ENCODE measurements at places on chromosomes 7 and 10. TPM values are rescaled to one million over a fixed set of nuclear protein-coding genes. Genes with fewer than 3 reads are reported as not detected.

The OGDH gene
- 64.2 TPM for total RNA-seq

DNA sequence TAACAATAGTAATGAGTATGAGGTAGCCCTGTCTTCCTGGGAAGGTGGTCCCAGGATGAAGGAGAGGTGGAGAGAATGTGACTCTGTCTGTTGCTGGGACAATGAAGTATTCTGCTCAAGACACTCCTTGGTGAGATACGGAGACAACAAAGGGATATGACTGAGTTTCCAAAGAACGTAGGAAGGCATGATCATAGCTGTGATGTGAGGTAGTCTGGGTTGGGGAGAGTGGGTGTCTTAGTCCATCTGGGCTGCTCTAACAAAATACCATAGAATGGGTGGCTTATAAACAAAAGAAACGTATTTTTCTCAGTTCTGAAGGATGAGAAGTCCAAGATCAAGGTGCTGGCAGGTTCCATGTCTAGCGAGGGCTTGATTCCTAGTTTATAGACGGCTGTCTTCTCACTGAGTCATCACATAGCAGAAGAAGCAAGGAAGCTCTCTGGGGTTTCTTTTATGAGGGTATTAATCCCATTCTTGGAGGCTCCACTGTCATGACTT is 84.9 kb upstream of the RHOBTB1 start:
- H3K4me1 ChIP-seq = no peaks in the 10 kb centered on the region
- H3K27me3 ChIP-seq = no peaks in the 10 kb centered on the region
- no peak overlapping the region for H3K4me3 ChIP-seq
- no peaks in the 10 kb centered on the region for H3K36me3 ChIP-seq
- DNase-seq = no peak

DNA sequence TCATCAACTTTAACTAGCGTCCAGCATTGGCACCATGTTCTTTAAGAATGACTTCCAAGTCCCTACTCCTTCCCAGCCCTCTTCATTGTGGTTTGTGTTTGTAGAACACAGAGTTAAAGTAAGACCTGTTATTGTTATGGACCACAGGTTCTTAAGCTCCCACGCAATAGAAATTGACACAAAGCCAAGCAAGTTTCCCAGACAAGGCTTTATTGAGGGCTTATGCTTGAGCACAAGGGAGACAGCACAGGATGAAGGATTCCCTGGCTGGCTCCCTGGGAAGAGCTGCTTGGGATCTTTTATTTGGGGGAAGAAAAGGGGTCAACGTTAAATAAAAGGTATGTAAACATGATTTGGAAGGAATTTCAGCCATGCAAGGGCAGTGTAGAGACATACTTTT is 44.3 kb upstream of the PRKCQ start:
- no peaks in the 10 kb centered on the region for H3K36me3 ChIP-seq
- no peak overlapping the region for H3K4me3 ChIP-seq
- H3K27ac ChIP-seq = no peak overlapping the region
- DNase-seq = no peak

GRCh38 chr7:130379019-130379418 is 1.3 kb upstream of the CPA1 start:
- no peak overlapping the region for H3K4me3 ChIP-seq
- H3K4me1 ChIP-seq = no peaks in the 10 kb centered on the region
- H3K27ac ChIP-seq = no peak overlapping the region
- no peaks in the 10 kb centered on the region for H3K36me3 ChIP-seq
- DNase-seq = no peak

The C10orf67 gene
- not detected for total RNA-seq

The NXPH1 gene
- total RNA-seq = not detected

- H3K36me3 ChIP-seq = no peaks in the 10 kb centered on the region
- no peak for DNase-seq
- H3K4me3 ChIP-seq = no peak overlapping the region
- no peak overlapping the region for H3K27ac ChIP-seq
- H3K4me1 ChIP-seq = peaks cover 5% of the 10 kb centered on the region
Measured at GRCh38 chr7:74202841-74203556, 6.8 kb upstream of the LAT2 start.

- no peak overlapping the region for H3K27ac ChIP-seq
- H3K4me3 ChIP-seq = no peak overlapping the region
- no peaks in the 10 kb centered on the region for H3K27me3 ChIP-seq
- H3K4me1 ChIP-seq = no peaks in the 10 kb centered on the region
- no peaks in the 10 kb centered on the region for H3K36me3 ChIP-seq
Measured at GRCh38 chr10:71569775-71570588, 149.6 kb downstream of the C10orf105 start.

DNA sequence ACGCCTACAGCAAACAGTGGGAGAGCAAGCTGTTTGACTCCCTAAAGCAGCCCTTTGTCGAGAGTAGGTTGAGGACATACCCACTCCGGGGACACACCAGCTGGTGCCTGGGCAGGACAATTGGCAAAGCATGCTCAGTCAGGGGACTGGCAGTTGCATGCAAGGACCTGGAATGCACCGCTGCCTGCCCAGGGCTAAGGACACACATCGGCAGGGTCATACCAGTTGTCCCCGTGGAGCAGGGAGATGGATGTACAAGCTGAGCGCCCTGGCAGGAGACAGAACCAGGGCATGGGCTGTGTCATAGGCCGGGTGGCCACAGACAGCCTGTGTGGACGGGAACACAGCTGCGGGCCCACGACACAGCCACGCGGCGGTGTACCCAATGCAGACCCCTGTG is 18.3 kb upstream of the ELN start:
- H3K4me1 ChIP-seq = no peaks in the 10 kb centered on the region
- no peak for DNase-seq
- no peaks in the 10 kb centered on the region for H3K27me3 ChIP-seq
- no peak overlapping the region for H3K27ac ChIP-seq
- H3K4me3 ChIP-seq = no peak overlapping the region

DNA sequence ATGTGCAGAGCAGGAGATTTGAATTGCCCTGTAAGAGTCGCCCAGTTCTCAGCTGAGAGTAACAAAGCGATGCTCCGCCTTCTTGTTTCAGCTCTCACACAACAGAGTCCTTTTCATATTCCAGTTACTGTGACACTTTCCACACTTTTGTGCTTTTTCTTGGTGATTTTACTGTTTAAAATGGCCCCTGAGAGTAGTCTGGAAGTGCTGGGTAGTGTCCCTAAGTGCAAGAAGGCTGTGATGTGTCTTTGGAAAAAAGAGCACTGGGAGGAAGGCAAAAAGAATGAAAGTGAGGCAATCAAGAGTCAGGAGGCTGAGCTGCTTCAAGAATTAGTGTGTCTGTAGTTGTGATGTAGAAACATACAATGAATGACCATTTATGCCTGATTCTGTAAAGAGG is 201.2 kb upstream of the SEMA3E start:
- H3K4me1 ChIP-seq = no peaks in the 10 kb centered on the region
- no peak overlapping the region for H3K27ac ChIP-seq
- no peaks in the 10 kb centered on the region for H3K27me3 ChIP-seq
- no peak for DNase-seq
- no peaks in the 10 kb centered on the region for H3K36me3 ChIP-seq
- no peak overlapping the region for H3K4me3 ChIP-seq

The PRKG1 gene
- total RNA-seq = not detected

The KAZALD1 gene
- not detected for total RNA-seq

DNA sequence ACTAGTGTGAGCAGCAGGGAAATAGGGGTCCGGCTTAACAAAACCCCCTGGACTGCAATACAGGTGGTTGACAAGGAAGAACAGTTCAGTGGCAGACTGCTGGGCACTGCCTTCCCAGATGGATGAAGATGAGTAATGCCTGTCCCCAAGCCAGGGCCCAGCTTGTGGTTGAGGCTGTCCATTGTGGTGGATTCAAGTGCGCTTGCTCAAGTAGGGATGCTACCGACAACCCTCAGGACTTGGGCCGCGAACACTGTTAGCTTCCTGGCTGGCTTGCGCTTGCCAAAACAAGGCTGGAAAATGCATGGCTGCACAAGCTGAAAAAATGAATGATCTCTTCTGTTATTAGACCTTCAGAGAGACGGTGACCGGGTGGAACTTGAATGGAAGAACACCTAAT is 116.1 kb upstream of the ACBD5 start:
- no peak overlapping the region for H3K27ac ChIP-seq
- H3K27me3 ChIP-seq = no peaks in the 10 kb centered on the region
- no peaks in the 10 kb centered on the region for H3K4me1 ChIP-seq
- DNase-seq = no peak
- H3K4me3 ChIP-seq = no peak overlapping the region

The LIPA gene
- 49.9 TPM for total RNA-seq

DNA sequence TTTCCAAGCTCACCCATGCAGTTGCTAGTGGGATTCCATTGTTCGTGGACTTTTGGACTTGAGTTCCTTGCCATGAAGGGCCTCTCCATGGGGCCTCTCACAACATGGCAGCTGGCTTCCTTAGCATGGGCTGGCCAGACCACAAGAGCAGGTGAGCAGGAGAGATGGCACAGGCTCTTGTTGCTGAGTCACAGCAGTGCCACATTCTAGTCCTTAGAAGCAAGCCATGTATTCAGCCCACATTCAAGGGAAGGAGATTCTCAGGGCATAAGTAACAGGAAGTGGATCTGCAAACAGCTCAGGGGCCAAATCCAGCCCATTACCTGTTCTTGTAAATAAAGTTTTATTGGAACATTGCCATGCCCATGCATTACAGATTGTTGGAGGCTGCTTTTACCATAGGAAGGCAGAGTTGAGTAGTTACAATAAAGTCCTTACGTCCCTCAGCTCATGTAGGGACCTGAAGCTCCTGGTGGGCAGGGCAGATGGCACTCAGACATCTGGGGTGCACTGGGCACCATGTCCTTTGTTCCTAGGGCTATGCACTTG is 481.5 kb upstream of the FOXK1 start:
- no peak for DNase-seq
- H3K36me3 ChIP-seq = no peaks in the 10 kb centered on the region
- no peak overlapping the region for H3K27ac ChIP-seq
- no peaks in the 10 kb centered on the region for H3K27me3 ChIP-seq
- H3K4me3 ChIP-seq = no peak overlapping the region
- no peaks in the 10 kb centered on the region for H3K4me1 ChIP-seq

DNA sequence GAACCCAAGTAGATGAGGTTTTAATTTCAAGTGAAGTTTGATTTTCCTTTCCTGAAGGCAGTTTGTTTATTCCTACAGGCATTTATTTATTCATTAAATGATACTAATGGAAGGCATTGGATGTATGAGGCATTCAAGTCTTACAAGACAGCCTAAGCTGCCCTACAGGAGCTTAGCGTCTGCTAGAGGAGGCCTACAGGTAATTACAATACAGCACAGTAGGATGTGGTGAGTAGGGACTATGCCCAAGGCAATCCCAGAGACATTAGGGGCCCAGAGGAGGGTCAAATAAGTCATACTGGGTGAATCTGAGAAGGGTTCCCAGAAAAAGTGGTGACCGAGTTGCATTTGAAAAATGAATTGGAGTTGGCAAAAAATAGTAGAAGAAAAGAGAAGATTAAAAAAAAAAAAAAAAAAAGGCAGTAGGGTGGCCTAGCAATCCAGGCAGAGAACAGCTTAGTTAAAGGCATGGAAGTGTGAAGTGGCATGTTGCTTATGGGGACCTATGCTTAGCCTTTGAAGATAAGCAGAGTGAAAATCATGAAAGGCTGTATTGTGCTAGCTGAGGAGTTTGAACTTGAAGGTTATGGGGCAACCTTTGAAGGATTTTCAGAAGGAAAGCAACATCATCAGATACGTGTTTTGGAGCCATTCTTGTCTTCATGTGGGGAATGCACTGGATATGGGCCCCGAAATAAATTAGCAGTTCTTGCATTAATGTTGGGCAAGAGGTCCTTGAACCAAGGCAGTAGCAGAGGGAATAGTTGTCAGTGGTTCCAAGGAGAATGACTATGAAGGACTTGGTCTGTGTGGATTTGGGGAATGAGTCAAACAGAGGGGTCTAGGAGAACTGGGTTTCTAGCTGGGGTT is 65.5 kb downstream of the SNX10 start:
- no peaks in the 10 kb centered on the region for H3K36me3 ChIP-seq
- H3K27me3 ChIP-seq = no peaks in the 10 kb centered on the region
- H3K4me1 ChIP-seq = no peaks in the 10 kb centered on the region
- no peak overlapping the region for H3K27ac ChIP-seq

DNA sequence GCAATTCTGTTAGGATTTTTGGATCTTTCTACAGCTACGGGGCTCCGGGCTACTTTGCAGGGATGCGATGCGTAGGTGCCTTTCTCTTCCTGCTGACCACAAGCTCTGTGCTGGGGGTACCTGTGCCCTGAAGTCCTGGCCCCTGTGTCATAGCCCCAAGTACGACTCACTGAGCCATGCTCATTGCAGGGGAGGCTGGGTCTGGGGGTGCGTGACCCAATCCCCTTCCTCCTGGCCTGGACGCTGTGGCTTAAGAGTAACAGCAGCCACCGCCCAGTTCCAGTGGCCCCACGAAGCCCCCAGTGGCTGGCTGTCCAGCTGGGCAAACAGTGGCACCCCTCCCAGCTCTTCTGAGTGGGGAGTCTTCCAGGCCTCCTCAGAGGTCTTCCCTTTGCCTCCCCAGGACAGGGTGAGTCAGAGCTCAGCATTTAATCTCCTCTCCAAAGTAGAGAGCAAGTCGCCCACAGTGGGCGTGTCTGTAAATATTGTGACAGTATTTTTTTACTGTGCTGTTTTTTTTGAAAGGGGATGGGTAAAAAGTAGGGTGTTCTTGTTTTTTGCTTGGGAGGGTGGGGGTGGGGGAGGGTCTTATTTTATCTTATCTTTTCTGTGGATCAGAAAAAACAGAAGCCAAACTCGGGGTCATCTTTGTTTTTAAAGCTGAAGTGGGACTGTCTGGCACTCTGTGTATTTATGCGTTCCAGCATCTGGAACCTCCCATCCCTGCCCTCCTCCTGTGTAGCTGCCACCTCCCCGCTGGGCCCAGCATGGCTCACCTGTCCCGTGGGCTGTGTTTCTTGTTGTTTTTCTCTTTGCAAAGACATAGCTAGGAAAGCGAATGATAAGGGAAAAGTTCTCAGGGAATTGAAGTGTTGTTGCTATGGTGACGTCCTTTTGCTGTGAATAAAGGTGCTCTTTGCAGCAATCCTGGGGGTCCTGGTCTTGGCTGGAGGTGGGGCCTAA is 8.2 kb downstream of the LFNG start:
- no peak for DNase-seq
- no peaks in the 10 kb centered on the region for H3K27me3 ChIP-seq
- H3K36me3 ChIP-seq = peaks cover 45% of the 10 kb centered on the region
- peak overlapping the region; percentile 76 for H3K27ac ChIP-seq
- peaks cover 77% of the 10 kb centered on the region for H3K4me1 ChIP-seq

GRCh38 chr10:117226813-117227451 is 14.0 kb upstream of the SLC18A2 start:
- no peaks in the 10 kb centered on the region for H3K27me3 ChIP-seq
- H3K36me3 ChIP-seq = no peaks in the 10 kb centered on the region
- H3K27ac ChIP-seq = no peak overlapping the region
- H3K4me3 ChIP-seq = no peak overlapping the region
- no peaks in the 10 kb centered on the region for H3K4me1 ChIP-seq

- no peaks in the 10 kb centered on the region for H3K36me3 ChIP-seq
- no peaks in the 10 kb centered on the region for H3K4me1 ChIP-seq
- H3K4me3 ChIP-seq = no peak overlapping the region
- no peak overlapping the region for H3K27ac ChIP-seq
Measured at GRCh38 chr10:50375745-50376144, 124.4 kb upstream of the ASAH2 start.

The CNTNAP2 gene
- not detected for total RNA-seq

The EBF3 gene
- not detected for total RNA-seq
